ENCODE measurements at places on chromosomes 2 and 18.

GRCh38 chr2:235171550-235172031 is 219.8 kb downstream of the SH3BP4 start:
- no peak for DNase-seq

- DNase-seq: no peak
These were observed 176.7 kb downstream of the IKZF2 start for GRCh38 chr2:212974692-212975091.

GRCh38 chr2:47535996-47536395 is 133.0 kb downstream of the MSH2 start:
- DNase-seq: no peak

- no peak for DNase-seq
These were observed 104.9 kb downstream of the CERS6 start for GRCh38 chr2:168560817-168561499.

- DNase-seq: peak; percentile 61
These were observed 20.7 kb upstream of the MREG start for GRCh38 chr2:216034065-216034464.

DNA sequence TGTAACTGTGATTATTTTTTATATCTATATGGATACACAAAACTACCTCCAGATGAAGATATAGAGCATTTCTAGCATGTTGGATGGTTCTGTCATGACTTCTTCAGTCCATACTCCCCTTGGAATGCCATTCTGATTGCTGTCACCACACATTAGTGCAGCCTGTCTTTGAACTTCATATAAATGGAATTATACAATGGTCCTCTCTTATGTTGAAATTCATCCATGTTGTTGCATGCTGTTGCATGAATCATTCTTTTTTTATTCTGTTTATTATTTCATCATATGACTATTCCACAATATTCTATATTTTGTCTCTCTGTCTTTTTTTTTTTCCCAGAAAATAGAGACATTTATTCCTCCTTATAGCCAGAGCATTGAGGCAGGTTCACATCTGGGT is 74.1 kb downstream of the OSBPL6 start:
- DNase-seq: no peak

DNA sequence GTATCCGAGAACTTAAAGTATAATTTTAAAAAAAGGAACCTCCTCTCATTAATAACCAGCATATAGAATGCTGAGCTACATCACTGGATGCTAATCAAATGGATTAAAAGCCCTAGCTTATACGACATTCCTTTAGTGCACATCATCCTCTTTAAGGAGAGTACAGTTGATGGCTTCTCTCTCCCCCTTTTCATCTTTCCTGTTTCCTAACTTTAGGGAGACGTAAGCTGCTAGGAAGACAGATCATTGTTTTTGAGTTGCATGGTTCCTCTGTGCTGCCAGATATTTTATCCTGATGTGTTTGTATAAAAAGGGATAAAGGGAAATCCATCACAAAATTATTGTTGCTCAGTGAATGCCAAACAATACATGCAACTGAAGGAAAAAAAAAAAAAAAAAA is 94.2 kb downstream of the SLC8A1 start:
- no peak for DNase-seq

GRCh38 chr18:10442551-10442971 is 11.9 kb upstream of the APCDD1 start:
- DNase-seq: no peak

- DNase-seq: no peak
These were observed 103.0 kb downstream of the QPCT start for GRCh38 chr2:37447446-37447845.

- no peak for DNase-seq
These were observed 38.1 kb downstream of the PLEK start for GRCh38 chr2:68403199-68403644.

GRCh38 chr18:71913641-71914040 is 630.5 kb downstream of the CBLN2 start:
- no peak for DNase-seq

DNA sequence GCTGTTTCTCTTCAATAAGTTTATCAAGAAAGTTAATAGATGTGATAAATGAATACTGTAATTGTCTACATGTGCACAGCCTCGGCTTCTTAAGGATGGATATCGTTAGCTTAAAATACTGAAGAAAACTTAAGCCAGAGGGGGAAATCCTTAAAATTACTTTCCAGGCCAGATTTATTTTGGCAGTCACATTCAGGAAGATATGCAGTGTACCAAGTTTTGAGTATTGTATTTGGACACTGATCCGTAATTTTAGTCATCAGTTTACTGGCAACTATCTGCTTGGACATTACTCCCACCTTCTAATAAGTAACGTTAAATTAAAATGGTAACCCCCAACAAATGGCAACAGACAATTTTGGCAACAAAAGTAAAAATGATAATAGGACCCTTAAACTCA is 770.0 kb upstream of the ZEB2 start:
- no peak for DNase-seq

GRCh38 chr2:74778381-74779264 is 55.3 kb upstream of the HK2 start:
- DNase-seq: peak; percentile 74

DNA sequence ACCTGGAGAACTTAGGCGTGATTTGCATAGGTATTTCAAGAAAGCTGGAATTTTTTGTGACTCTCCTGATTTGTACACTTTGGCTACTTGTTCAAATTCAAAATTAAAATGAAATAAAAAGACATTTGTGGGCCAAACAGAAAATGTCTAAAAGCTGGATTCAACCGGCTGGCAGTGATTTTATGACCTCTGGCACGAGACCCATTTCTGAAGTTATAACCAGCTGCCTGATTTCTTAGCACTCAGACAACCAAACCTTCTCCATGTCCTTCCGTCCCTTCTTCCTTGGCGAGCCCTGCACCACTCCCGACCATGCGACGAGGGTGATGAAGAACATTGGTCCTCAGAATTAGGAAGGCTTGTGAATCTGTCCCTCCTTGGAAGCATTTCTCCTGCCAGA is 19.7 kb downstream of the PKDCC start:
- DNase-seq: no peak

GRCh38 chr2:65053199-65053598 is 3.0 kb upstream of the CEP68 start:
- no peak for DNase-seq

DNA sequence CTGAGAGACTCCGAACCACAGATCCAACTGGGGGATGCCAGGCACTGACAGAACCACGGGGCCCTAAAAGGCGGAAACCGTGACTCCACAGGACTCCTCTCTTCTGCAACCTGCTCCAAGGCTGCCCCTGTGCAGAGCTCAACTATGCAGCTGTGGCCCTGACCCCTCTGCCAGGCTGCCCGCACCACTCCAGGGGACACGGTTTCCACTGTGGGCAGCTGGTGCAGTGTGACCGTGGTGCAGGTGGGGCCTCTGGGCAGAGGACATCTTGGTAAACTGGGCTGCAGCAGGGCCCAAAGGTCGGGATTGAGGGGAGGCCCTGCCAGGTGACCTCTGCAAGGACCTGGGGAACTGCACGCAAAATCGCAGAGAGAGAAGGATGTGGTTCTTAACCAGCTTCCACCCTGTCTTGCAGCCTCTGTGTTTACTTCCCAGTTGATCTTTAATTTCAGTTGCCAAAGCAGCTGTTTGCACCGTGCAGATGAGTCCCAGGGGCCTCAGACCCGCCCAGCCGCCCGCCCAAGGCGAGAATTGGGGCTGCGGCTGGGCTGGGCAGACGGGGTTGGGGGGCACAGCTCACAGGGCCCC is 104.6 kb upstream of the CTDP1 start:
- DNase-seq: no peak

DNA sequence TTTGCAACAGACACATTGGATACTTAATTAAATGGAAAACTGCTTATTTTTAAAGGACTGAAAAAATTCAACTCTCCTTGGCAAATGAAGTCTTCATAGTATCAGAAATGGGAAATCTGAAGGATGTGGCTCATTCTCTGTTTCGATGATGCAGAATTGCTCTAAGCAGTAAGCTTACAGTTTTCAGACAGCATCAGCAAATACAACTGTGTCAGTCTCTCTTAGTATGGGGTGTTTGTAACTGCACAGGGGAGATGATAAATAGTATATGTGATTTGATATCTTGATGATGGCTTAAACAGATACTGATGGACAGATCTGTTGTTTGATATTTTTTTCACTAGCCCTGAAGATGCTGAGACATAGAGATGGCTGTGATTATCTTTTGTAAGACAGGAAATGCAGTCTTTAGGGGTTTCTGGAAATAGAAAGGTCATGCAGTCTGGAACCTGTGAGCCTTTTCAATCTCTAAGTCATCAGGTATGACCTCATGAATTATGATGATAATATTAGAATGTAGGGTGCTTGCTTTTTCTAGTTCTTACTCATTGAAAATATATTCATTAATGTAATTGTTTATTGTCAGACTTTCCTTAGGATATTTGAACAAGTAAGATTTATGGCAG is 84.2 kb downstream of the SLC4A10 start:
- no peak for DNase-seq

GRCh38 chr2:74436848-74437695 is 4.7 kb downstream of the RTKN start:
- no peak for DNase-seq

GRCh38 chr2:194618432-194618831 is 1038.6 kb upstream of the SLC39A10 start:
- DNase-seq: no peak

DNA sequence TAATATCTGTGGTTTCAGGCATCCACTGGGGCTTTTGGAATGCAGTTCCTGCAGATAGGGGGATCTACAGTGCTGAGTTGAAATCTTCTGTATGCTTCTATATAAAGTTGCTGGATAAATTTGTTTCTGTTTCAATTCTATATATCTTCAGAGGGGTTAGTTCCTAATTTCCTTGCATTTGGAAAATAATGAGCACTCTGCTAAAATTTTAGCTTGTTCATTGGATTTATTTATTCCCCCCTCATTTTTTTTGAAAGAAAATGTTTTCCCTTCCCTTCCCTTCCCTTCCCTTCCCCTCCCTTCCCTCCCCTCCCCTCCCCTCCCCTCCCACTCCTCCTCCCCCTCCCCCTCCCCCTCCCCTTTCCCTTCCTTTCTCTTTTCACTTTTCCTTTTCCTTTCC is 212.3 kb downstream of the GPD2 start:
- no peak for DNase-seq

- peak; percentile 4 for DNase-seq
These were observed 26.4 kb downstream of the KCNIP3 start for GRCh38 chr2:95323347-95324155.

GRCh38 chr2:12585784-12586183 is 131.0 kb upstream of the TRIB2 start:
- DNase-seq: no peak

DNA sequence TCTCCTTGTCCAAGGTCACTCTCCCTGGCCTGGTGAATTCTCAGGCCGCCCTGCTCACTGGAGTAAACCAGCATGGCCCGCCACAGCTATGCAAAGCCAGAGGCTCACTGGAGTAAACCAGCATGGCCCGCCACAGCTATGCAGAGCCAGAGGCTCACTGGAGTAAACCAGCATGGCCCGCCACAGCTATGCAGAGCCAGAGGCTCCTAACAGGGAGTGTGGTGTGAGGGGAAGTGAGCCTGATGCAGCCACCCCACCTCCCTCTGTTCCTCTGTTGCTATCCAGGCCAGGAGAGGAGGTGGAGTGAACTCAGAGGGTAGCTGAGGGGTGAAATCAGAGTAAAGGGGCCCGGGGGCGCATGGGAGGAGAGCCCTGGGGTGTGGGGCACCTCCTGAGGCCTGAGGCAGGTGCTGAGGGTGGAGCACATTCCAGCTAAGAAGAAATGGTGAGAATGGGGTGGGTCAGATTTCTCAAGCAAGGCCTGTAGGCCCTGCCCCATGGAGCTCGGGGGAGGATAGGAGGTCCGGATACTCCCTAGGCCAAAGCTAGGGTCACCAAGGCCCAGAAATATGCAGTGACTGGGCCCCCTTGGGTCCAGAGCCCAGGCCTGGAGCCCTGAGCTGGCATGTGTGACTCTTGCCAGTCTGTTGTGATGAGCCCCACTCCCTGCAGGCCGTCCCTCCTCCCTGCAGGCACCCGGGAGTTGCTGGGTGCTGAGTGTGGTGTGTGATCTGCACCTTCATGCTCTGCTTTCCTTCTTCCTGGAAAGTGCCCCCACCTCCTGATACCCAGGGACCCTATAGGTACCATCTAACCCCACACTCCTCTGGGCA is 1.5 kb downstream of the ATP6V1B1 start:
- DNase-seq: no peak

DNA sequence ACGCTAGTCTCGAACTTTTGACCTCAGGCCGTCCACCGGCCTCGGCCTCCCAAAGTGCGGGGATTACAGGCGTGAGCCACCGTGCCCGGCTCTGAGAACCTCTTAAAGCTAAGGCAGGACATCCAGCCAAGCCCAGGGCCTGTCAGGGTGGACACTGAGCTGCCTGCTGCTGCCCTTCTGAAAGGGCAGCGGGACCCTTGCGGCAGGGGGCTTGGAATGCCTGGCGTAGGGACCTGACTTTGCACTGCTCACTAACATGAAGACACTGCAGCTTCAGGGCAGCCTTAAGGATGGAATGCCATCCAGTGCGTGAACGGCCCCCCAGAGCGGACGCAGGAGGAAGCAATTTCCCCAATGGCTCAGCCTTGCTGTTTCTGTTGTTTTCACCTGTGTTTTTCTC is 9.0 kb downstream of the CYS1 start:
- DNase-seq: no peak

GRCh38 chr2:229798446-229799155 is 84.2 kb upstream of the DNER start:
- no peak for DNase-seq

DNA sequence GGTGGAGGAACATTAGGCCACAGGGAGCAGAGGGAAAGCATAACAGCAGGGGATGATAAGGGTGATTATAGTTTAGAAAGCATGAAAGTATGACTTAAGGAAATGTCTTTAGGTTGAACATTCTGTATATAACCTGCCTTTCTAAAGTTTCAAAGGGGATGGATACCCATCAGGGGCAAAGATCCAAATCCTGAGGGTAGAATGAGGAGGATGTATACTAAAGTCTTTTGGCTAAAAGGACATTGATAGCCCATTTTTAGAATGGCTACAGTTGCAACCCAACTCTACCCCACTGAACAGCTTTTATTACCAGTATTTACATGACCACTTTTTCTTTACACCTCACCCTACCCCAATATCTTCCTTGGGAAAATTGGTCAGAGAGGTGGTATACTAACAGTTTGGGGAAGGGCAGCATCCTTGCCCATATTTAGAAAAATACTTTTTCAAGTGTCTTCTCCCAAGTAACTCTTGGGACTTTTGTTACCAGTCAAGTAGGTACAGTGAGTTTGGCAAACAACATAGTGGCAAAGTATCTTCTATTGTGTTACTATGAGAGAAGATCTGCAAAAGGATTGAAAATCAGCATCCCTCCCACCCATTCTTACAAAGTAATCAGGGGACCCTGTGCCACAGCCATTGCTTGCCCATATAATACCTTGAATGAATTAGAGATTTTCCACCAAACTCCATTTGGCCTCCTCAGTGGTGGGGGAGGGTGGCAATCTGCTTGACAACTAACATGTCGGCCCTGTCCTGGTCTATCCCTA is 8.3 kb downstream of the MAT2A start:
- DNase-seq: no peak
